ENCODE measurements at places on chromosomes 1 and 21. TPM values are rescaled to one million over a fixed set of nuclear protein-coding genes. Genes with fewer than 3 reads are reported as not detected.

GRCh38 chr1:119829625-119830024 lies 18.4 kb upstream of the REG4 start:
- no peak for DNase-seq

The OR2T29 gene
- not detected for total RNA-seq

GRCh38 chr1:232459826-232460225 lies 170.1 kb downstream of the SIPA1L2 start:
- no peak for DNase-seq

DNA sequence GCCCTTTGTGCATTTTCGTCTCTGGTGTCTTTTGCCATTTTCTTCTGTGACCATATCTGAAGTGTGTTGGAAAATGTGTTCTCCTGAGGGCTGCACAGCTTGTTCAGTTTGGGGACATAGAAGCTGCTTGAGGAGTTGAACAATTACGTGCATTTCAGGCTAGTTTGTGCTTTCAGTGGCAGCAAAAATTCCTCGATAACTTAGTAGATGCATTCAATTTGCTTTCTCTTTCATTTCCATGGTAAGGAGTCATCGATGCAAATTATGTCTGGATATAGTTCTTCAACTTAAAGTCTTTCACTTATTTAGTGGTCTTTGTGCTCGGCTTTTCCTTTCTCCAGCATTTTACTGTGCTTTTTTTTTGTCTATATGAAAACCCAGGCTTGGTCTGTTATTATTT lies 441.5 kb downstream of the PLA2G4A start:
- no peak for DNase-seq

DNA sequence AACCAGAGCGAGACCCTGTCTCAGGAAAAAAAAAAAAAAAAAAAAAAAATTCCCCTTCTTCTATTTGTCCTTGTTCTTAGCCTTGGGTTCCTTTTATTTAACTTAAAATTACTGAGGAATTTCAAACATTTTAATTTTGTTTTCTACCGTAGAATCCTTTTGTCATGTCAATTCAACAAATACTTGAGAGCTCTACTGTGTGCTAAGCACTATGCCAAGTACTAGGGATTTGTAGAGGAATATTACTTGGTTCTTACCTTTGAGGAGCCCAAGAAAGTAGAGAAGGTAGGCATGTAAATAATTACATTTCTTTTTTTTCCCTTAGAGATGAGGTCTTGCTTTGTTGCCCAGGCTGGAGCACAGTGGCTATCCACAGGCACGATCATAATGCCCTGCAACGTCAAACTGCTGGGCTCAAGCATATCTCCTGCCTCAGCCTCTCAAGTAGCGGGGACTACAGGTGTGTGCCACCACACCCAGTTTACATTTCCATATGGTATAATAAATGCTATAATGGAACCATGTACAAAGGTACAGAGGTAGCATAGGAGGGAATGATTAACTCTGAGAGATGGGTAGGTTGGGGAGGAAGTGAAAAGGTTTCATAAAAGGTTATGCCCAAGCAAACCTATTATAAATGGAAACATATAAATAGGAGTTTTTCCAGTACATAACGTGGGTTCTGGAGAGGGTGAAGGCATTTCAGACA lies 104.0 kb downstream of the ATG4C start:
- no peak for DNase-seq

DNA sequence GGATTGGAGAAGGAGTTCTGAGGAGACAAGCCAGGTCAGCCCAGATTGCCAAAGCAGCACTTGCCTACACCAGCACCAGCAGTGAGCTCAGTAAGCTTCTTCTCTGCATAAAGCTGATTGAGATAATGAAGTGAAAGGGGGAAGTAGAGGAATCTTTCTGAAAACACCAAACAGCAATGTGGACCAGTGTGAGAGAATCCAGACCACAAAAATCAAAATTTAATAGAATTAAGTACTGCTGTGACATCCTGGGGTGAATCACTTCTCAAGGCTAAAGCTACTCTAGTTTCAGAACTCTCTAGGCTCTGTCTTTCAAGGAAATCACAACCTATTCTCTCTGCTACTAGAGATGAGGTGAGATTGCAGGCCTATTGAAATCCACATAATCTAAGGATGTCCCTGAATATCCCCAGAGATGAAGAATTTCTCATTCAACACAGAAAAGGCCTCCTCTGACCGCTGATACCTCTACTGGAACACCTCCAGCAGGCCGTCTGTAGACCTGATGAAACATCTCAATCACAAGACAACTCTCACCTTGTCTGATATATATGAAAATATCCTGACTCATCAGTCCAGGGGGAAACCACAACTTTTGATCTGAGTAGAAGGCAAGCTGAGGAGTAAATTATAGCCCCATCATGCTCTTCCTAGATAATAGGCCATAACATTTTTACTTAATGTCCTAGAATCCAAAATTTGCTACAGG lies at the start of gene FCRL4:
Gene FCRL4 (minus strand): TSS at position 127 of the 709 bp plus-strand sequence. CDS start 141 bp downstream, outside the sequence.
- DNase-seq, result no peak

The CROCC gene
- total RNA-seq, result 21.0 TPM

- DNase-seq, result no peak
These were observed 41.4 kb upstream of the BECN2 start for GRCh38 chr1:241916196-241916595.

- DNase-seq, result peak; percentile 41
These were observed 70.3 kb downstream of the DHRS3 start for GRCh38 chr1:12547586-12548225.

The TMEM61 gene
- total RNA-seq, result 2.7 TPM

The HES3 gene
- not detected for total RNA-seq

The SPATA21 gene
- not detected for total RNA-seq

All from lower lobe of right lung (tissue), 2 donors.